ENCODE measurements at places on chromosomes 2 and 18.
A peak's percentile ranks its signal among the peaks of the same experiment; 100 is the strongest.

GRCh38 chr2:187644486-187644885 is 90.3 kb upstream of the TFPI start:
- no peak for DNase-seq

DNA sequence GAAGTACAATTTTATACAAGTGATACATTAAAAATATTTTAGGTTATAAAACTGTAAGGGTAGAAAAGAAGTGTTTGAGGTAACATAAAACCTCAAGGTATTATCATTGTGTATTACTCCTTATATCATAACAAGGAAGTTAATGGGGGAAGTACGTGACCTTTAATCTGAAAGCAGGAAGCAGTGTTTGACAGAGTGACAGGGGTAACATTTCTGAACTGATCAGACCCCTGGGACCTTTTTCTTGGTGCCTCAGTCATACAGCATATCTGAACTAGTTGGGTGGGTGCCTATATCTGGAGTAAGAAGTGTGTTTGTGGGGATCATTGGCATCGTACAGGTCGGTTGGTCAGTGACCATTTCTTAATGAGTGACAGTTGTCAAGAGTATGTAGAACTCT is 43.0 kb downstream of the MALT1 start:
- no peak for DNase-seq

DNA sequence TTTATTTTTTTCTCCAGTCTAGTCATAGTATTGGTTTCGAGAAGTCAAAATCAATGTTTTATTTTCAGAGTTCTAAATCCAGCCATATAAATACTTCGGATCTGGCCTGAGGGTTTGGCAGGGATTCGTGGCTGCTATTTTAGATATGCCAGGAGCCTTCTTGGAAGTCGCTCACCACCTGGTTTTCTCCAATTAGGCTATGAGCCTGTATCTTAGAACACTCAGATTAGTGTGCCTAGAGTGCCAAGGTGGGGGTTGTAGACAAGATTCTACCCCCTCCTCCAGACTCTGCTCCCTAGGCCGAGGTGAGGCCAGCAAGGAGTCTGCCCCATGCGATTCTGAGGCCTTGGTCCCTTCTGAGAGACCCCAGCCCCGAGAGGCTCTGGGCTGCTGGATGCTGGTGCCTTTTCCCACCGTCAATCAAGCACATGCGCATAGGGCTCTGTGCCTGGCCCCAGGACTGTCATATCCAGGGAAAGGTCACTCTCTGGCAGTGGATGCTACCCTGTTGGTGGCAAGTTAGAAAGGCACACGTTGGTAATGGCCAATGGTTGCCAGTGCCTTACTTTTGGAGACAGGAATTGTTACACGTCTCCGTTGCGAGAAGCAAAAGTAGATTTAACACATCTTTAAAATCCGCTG is 197.1 kb downstream of the AGAP1 start:
- DNase-seq = no peak

DNA sequence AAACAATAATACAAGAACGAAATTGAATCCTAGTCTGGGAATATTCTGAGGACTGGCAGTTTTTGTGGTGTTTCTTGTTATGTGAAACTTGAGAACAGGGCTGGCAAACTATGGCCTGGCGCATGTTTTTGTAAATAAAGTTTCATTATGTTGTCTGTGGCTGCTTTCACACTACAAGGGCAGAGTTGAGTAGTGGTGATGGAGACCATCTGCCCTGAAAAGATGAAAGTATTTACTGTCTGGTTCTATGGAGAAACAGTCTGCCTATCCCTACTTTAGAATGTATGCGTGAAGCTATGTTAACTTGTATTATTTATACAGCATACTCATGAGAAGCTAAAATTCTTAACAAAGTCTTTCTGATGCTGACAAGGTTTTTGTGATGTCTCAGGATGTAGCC is 351.9 kb downstream of the LRRTM1 start:
- no peak for DNase-seq

DNA sequence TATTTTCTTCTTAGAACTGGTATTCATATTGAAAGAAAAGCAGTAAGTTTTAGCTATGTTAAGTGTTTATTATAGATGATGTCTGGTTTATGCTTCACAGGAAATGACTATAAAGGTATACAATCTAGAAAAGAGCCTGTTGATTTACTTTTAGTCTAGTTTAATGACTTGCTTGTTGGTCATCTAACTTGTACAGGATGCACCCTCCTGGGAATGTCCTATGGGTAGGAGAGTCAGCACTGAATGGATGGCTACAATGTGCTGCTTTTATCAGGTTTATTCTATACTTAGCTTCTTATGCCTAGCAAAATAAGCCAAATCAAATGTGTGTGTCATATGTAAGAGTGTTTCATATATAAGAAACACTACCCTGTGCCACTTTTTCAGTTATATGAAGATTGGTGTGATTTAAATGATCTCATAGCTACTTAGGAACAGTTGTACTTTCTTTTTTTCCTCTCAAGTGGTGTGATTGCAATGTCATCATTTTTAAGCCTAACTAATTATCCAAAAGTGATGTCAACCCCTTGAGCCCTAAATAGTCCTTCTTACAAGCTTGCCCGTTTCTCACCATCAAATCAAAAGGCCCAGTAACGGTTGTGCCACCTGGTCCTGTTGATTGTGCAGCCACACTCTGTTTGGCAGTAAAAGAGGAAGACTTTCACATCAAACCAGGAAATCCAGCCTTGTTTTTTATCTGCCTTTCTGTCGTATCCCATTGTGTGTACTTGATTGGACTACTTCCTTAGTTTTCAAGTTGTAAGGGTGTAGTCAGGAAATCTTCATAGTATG is 176.0 kb downstream of the DIS3L2 start:
- no peak for DNase-seq

DNA sequence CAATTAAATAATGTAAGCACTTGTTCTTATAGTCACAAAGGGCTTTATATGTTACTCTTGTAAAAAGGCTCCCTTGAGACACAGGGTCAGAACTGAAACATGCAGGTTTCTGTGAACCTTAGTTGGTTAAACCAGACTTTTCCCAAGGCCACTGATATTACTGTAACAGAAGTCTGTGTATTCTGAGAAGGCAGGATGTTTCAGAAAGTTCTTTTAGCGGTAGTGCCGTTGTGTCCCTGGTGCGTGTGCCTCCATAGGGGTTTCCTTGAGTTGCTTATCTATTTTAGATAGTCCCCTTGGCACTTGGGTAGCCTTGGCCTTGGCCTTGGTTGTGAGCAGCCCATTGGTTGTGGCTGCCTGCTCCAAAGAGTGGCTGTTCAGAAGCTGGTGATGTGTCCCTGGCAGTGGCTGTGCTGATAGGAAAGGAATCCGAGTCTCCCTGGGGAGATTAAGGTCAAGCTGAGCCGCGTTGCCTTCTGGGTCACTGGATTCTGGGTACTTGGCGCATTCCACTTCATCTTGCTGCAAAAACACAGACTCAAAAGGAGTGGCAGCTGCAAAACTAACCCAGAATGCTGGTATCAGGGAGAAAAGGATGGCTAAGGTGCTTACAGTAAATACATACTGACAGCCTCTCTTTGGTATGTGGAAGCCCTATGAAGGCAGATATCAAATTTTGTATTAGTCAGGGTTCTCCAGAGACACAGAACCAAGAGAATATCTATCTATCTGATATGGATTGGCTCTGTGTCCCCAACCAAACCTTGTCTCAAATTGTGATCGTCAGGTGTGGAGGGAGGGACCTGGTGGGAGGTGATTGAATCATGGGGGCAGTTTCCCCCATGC is 69.7 kb downstream of the FHOD3 start:
- no peak for DNase-seq

DNA sequence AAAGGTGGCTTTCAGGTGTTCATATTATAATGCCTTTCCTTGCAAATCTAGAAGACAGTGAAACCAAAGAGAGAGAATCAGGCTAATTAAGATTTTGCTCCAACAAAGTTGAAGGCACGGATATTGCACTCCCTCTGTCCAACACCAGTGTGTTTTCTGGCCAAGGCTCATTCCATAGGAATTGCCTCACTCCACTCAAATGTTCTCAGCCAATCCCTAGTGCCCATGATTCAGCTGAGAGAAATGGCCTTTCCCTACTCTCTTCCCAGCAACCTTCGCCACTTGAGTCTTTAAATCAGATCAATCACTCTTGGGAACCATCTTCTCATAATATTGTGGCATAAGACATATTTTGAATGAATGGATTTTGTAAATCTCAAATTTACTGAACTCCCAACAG is 768.2 kb upstream of the ACVR2A start:
- no peak for DNase-seq

- DNase-seq = no peak
Measured at GRCh38 chr18:22267697-22268096, 98.3 kb downstream of the GATA6 start.

GRCh38 chr2:170711774-170712652 is 3.1 kb upstream of the SP5 start:
- no peak for DNase-seq

GRCh38 chr2:69969126-69969983 is 7.9 kb upstream of the ASPRV1 start:
- DNase-seq = no peak

DNA sequence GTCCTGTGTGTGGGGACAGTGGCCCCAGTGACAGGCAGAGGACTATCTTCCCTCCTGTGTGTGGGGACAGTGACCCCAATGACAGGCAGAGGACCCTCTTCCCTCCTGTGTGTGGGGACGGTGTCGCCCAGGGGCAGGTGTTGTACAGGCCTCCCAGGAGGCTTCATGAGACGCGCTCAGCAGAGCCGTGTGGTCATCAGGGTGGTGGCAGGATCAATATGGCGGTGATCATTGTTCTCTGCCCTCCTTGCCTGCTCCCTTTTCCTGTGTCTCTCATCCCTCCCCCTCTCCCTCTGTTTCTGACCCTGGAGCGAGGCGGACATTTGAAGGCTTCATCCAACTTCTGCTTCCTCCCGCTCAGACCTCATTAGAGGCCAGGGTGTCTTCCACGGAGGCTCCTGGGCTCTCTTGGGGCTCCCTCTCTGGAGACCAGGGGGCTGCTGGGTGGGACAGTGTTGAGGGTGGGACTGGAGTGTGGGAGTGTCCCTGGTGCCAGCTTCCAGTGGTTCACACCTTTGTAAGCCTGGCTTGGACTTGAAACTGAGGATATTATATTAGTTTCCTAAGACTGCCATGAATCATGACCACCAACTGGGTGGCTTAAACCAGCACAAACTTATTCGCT is 59.5 kb downstream of the ACKR3 start:
- DNase-seq = no peak

DNA sequence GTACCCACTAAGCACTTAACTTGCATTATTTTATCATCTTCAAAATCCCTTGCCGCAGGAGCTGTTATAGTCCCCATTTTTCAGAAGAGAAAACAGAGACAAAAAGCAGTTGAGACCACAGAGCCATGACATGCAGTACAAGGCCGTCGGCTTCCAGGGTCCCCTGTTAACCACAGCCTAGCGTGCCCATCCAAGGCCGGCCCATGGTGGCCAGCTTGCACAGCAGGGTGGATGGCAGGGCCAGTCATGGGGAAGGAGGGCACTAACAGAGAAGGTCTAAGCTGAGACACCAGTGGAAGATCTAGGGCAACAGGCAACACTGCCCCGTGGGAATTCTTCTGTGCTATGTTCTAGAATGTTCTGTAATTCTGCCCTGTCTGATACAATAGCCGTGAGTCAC is 192.6 kb upstream of the ID2 start:
- no peak for DNase-seq

- DNase-seq = no peak
Measured at GRCh38 chr2:234587341-234588053, 90.6 kb upstream of the ARL4C start.

DNA sequence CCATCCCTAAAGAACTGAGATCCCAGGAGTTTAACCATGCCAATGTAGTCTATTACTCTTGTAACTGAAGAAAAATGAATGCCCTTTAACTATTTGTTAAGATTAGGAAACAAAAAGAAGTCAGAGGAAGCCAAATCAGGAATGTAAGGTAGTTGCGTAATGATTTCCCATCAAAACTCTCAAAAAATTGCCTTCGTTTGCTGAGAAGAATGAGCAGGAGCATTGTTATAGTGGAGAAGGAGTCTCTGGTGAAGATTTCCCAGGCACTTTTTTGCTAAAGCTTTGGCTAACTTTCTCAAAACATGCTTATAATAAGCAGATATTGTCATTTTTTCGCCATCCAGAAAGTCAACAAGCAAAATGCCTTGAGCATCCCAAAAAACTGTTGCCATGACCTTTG is 224.0 kb upstream of the SIX2 start:
- no peak for DNase-seq

GRCh38 chr2:192354512-192355244 is 159.9 kb upstream of the TMEFF2 start:
- DNase-seq = no peak

- no peak for DNase-seq
Measured at GRCh38 chr2:5932556-5933469, 240.6 kb downstream of the SOX11 start.

GRCh38 chr2:11811036-11811654 is 64.7 kb downstream of the LPIN1 start:
- no peak for DNase-seq

GRCh38 chr2:8684540-8684877 is 2.7 kb downstream of the ID2 start:
- peak; percentile 57 for DNase-seq

- DNase-seq = no peak
Measured at GRCh38 chr2:46157072-46157965, 139.9 kb upstream of the EPAS1 start.

GRCh38 chr2:198917926-198918720 is 539.6 kb downstream of the SATB2 start:
- no peak for DNase-seq

GRCh38 chr2:162926907-162927306 is 88.3 kb upstream of the KCNH7 start:
- DNase-seq = no peak

DNA sequence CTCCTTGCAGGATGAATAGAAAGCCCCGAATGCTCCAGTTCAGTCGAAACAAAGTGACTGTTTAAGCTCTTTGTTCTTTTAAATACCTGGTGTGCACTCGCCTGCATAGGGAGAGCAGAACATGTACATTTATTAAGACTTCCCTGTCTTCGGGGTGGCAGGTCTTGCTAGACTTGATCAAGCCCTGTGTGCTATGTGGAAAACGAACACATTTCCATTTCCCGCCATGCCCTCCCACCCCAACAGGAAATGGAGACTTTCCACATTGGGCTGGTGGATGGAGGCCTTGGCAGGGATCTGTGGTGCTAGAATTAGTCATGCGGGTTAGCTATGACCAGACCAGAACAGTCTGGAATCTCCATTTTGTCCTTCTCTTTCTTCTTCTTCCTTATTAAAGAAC is 321.0 kb upstream of the THSD7B start:
- DNase-seq = no peak

- DNase-seq = peak; percentile 55
Measured at GRCh38 chr2:102063941-102064678, 72.3 kb downstream of the IL1R2 start.

DNA sequence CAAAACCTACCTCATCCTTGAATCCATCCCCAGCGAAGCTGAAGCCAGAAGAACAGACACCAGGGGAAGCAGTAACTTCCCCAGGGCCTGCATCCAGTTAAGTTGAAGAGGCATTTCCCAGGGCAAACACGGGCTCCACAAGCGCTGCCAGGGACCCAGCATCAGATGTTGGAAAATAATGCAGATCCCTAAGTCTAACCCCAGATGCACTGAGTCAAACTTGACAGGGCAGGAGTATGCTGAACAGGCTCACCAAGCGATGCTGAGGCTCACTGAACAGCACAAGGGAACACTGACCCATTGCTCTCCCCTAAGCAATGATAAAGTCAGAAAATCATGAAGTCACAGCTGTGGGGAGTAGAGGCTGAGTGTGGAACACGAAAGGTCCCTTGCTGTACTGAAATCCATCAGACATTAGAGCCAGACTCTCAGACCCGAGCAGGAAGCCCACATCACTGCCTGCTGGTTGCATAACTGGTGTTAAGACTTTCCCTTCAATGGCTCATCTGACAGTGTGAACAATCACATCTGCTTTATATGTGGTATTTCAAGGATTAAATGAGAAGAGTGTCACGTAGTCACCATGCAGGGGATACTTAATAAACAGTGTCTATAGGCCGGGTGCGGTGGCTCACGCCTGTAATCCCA is 36.2 kb downstream of the TNS1 start:
- no peak for DNase-seq

All from stimulated activated CD4-positive, alpha-beta T cell treated with anti-CD3 and anti-CD28 coated beads, Interleukin-4, amount 100 ng/mL, for 24 hours (primary cell).